ENCODE measurements at places on chromosomes 5 and 9.

DNA sequence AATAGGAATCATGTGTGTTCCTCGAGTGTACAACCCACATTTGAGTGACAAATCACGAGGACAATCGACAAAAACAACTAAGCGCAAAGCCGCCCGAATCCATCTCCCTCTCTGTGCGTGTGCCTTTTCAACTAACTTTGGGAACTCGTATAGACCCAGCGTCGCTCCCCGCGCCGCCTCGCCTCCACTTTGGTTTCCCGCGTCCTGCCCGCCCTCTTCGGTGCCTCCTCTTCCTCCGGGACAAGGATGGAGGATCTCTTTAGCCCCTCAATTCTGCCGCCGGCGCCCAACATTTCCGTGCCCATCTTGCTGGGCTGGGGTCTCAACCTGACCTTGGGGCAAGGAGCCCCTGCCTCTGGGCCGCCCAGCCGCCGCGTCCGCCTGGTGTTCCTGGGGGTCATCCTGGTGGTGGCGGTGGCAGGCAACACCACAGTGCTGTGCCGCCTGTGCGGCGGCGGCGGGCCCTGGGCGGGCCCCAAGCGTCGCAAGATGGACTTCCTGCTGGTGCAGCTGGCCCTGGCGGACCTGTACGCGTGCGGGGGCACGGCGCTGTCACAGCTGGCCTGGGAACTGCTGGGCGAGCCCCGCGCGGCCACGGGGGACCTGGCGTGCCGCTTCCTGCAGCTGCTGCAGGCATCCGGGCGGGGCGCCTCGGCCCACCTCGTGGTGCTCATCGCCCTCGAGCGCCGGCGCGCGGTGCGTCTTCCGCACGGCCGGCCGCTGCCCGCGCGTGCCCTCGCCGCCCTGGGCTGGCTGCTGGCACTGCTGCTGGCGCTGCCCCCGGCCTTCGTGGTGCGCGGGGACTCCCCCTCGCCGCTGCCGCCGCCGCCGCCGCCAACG lies at the start of gene GPR150:
TSS of gene GPR150 (plus strand) at position 58 of the 840 bp plus-strand sequence. CDS start at position 247, 189 bp downstream.
- H3K27me3 ChIP-seq: no peaks in the 10 kb centered on the region
- H3K4me1 ChIP-seq: peaks cover 53% of the 10 kb centered on the region
- H3K36me3 ChIP-seq: peaks cover 3% of the 10 kb centered on the region
- peak within 1 kb of the TSS; percentile 95 for H3K27ac ChIP-seq
- H3K4me3 ChIP-seq: peak within 1 kb of the TSS; percentile 95

GRCh38 chr9:97550386-97550785 lies 48.9 kb downstream of the TMOD1 start:
- H3K4me3 ChIP-seq: no peak overlapping the region
- H3K27me3 ChIP-seq: peaks cover 44% of the 10 kb centered on the region
- DNase-seq: no peak
- no peaks in the 10 kb centered on the region for H3K4me1 ChIP-seq
- peaks cover 3% of the 10 kb centered on the region for H3K36me3 ChIP-seq

DNA sequence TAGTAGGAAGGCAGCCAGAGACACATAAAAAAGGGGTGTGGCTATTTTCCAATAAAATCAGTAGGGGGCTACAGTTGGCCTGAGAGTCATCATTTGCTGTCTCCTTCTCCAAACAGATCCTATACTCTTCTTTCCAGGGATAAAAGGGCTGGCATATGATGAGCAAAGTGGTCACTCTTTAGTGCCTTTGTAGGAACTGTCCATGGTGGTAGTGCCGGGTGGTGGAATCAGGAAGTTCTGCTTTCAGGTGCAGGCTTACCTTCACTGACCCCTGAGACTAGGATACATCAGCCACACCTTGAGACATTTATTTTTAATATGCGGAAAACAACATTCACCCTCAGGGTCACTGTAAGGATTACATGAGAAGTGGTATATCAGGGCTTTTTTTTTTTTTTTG lies 80.8 kb downstream of the ASTN2 start:
- H3K27me3 ChIP-seq: no peaks in the 10 kb centered on the region
- DNase-seq: no peak
- no peaks in the 10 kb centered on the region for H3K4me1 ChIP-seq
- H3K4me3 ChIP-seq: no peak overlapping the region
- H3K27ac ChIP-seq: no peak overlapping the region

GRCh38 chr5:61048534-61048933 lies 103.5 kb downstream of the NDUFAF2 start:
- H3K27ac ChIP-seq: no peak overlapping the region
- no peaks in the 10 kb centered on the region for H3K27me3 ChIP-seq
- H3K36me3 ChIP-seq: no peaks in the 10 kb centered on the region

DNA sequence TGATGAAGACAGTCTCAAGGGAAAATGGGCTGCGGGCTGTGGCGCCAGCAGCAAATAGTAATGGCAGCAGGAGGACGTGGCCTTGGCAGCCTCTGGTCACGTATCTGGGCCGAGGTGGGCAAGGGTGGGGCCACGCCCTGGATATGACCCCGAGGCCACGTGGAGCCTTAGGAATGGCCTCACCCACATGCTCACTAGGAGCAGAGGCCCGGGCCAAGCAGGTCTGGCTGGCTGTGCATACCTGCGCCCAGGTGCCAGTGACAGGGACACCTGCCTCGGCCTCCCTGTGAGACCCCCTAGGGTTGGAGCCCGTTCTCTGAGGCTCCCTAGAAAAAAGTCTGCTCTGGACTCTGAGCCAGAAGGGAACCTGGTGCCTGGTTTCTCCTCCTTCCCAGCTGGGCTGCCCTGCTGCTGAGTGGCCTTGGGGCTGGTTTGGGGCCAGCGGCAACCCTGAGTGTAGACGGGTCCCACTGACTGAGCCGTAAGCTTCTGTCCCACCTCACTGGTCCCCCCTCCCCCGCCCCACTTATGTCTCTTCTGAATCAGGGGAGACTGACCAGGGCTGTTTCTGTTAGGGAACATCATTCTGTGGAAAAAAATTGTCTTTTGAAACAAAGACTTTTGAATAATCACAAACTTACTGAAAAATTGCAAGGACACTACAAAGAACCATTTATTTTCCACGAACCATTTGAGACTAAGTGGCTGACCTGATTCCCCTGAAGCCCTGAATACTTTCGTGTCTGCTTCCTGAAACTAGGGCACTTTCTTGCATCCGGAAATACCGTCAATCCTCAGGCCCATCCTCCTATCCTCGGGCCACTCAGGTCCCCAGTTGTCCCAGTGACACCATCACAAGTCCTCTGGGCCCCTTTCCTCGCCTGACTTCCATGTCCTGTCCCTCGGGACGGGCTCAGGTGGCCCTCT lies 60.8 kb downstream of the WNK2 start:
- DNase-seq: no peak
- H3K4me3 ChIP-seq: no peak overlapping the region
- H3K27me3 ChIP-seq: no peaks in the 10 kb centered on the region
- no peaks in the 10 kb centered on the region for H3K36me3 ChIP-seq

GRCh38 chr9:16460696-16461095 lies 409.8 kb downstream of the BNC2 start:
- H3K27me3 ChIP-seq: no peaks in the 10 kb centered on the region
- H3K4me3 ChIP-seq: no peak overlapping the region
- no peak for DNase-seq

DNA sequence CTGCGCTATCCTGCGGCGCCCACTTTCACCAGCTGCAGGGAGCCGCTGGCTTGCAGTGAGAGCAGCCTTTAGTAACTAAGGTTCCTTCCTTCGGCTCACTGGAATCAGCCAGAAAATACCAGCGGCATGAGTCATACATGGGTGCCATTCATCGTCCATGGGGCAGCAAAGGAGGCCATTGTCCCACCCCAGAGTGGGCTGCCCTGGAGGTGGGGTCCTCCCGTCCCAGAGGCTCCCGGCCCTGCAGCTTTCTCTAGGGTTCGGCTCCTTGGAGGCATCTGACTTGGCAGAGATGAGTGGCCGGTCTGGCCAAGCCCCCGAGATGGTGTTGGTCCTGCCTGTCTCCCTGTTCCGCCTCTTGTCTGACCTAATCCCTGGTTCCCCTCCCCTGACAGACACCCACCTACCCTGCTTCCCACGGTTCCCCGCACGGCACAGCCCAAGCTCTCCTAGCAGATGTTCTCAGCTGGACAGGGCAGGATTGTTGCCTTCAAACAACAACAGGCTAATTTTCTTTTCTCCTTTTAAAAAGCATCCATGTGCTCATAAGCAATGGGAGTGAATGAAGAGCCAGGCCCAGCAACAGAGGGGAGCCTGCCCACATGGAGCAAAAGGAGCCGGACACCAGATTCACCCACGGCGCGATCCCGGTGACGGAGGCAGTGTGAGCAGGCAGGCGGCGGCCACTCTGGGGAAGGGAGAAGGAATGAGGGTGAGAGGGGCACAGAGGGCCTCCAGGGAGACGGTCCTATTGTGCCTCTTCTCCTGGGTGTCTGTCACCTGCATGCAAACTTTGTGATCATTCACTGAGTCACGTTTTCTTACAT lies 97.0 kb upstream of the COL5A1 start:
- no peak for DNase-seq
- H3K4me1 ChIP-seq: no peaks in the 10 kb centered on the region
- peaks cover 37% of the 10 kb centered on the region for H3K27me3 ChIP-seq
- no peak overlapping the region for H3K27ac ChIP-seq

DNA sequence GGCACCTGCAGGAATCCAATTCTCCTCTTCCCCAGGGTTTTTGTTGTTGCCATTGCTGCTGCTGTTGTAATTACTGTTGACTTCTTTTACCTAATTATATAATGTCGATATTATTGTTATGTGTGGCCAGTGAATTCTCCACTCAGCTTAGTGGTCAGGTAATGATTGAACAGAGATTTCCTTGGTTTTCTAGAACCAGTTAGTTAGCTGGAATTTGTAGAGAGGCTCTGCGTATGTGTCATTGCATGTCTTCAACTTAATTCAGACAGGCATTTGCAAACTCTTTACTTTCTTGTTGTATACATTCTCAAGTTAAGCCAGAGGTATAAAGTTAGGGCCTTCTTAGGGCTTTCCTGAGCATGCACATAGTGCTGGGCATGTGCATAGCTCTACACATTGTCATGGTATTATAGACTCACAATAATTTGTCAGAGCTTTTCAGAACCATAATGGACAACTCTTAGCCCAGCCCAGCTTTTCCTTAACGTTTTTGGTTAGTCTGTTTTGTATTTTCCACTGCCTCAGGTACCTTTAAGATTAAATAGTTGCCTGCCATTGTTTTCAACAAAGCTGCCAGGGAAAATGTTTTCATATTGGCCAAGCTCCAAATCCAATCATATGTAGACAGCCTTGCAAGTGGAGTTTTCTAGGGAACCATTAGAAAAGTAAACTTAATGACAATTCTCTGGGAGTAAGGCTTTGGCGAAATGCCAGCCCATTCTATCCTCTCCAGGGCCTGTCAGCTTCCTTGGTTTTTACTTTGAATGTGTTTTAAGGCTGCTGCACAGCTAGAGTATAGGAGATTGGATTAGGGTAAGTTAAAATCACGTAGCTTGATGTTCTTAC lies 68.1 kb downstream of the UBE2R2 start:
- H3K4me1 ChIP-seq: peaks cover 31% of the 10 kb centered on the region
- no peaks in the 10 kb centered on the region for H3K36me3 ChIP-seq
- no peak overlapping the region for H3K4me3 ChIP-seq
- no peaks in the 10 kb centered on the region for H3K27me3 ChIP-seq

DNA sequence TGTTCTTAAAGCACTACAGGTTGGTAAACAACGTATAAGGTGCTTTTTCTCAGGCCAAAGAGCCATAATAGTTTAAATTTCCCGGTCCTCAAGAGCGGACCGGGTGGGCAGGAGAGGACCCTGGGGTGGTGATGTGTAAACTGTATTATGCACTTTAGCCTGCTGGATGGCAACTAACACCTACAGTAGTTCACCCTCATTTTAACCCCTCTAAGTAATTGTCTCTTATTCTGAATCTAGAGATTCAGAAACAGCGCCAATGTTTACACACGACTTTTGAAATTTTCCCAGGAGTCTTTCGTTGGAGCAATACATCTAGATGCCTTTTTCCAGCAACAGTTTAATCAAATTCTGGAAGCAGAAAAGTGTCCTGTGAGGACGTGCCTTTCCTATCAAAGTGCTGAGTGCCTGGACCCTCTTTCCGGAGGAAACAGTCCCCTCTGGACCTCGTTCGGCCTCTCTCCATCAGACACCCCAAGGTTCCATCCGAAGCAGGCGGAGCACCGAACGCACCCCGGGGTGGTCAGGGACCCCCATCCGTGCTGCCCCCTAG lies 676 bp upstream of the OCLN start:
- peaks cover 2% of the 10 kb centered on the region for H3K36me3 ChIP-seq
- H3K27me3 ChIP-seq: peaks cover 67% of the 10 kb centered on the region
- peaks cover 10% of the 10 kb centered on the region for H3K4me1 ChIP-seq
- H3K27ac ChIP-seq: no peak overlapping the region

- no peak overlapping the region for H3K27ac ChIP-seq
- no peak for DNase-seq
- H3K27me3 ChIP-seq: no peaks in the 10 kb centered on the region
- peaks cover 33% of the 10 kb centered on the region for H3K4me1 ChIP-seq
- H3K36me3 ChIP-seq: peaks cover 2% of the 10 kb centered on the region
Observed at GRCh38 chr9:94867281-94867841, 140.9 kb downstream of the AOPEP start.

GRCh38 chr5:104146652-104147051 lies 584.1 kb upstream of the NUDT12 start:
- no peaks in the 10 kb centered on the region for H3K27me3 ChIP-seq
- H3K27ac ChIP-seq: no peak overlapping the region
- no peak for DNase-seq
- H3K36me3 ChIP-seq: no peaks in the 10 kb centered on the region

GRCh38 chr5:142608081-142608480 lies 77.8 kb downstream of the FGF1 start:
- H3K27me3 ChIP-seq: peaks cover 70% of the 10 kb centered on the region
- no peaks in the 10 kb centered on the region for H3K36me3 ChIP-seq
- peaks cover 6% of the 10 kb centered on the region for H3K4me1 ChIP-seq
- no peak for DNase-seq

GRCh38 chr5:15256485-15256884 lies 243.5 kb upstream of the FBXL7 start:
- no peak for DNase-seq
- no peak overlapping the region for H3K27ac ChIP-seq
- H3K27me3 ChIP-seq: no peaks in the 10 kb centered on the region
- H3K4me3 ChIP-seq: no peak overlapping the region
- H3K4me1 ChIP-seq: no peaks in the 10 kb centered on the region

GRCh38 chr9:126894052-126894603 lies 20.5 kb upstream of the RALGPS1 start:
- peaks cover 2% of the 10 kb centered on the region for H3K36me3 ChIP-seq
- H3K27ac ChIP-seq: no peak overlapping the region
- peaks cover 4% of the 10 kb centered on the region for H3K4me1 ChIP-seq
- no peak for DNase-seq
- peaks cover 20% of the 10 kb centered on the region for H3K27me3 ChIP-seq

DNA sequence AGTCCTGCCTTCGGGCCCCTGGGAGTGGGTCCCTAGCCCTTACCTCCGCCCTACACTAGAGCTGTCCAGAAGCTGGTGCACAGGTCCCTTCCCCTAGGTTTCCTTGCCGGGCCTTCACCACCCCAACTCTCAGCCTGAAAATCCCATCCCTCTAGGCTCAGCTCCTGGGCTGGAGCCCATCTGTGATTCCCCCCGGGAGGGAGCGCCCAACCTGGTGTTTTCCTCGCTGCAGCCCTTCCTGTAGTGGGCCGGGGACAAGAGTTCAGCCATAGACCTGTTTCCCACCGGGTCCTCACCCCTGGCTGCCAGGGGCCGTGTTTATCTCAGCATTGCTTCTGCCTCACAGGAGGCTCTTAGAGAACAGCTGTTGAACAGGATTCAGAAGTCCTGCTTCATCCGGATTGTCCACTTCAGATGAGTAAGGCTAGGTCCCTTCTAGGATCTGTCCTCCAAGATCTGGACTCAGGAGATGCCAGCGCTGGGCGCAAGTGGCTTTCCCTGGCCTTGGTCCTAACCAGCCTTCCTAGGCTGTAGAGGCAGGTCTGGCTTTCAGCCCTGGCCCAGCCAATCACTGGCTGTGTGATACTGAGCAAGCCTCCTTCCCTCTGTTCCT lies 965 bp downstream of the GLIPR2 start:
- H3K27me3 ChIP-seq: no peaks in the 10 kb centered on the region
- H3K4me1 ChIP-seq: peaks cover 55% of the 10 kb centered on the region
- peak overlapping the region; percentile 99 for H3K4me3 ChIP-seq
- DNase-seq: no peak
- H3K36me3 ChIP-seq: peaks cover 6% of the 10 kb centered on the region
- H3K27ac ChIP-seq: peak overlapping the region; percentile 100
